ENCODE measurements at places on chromosomes 12 and 14.

DNA sequence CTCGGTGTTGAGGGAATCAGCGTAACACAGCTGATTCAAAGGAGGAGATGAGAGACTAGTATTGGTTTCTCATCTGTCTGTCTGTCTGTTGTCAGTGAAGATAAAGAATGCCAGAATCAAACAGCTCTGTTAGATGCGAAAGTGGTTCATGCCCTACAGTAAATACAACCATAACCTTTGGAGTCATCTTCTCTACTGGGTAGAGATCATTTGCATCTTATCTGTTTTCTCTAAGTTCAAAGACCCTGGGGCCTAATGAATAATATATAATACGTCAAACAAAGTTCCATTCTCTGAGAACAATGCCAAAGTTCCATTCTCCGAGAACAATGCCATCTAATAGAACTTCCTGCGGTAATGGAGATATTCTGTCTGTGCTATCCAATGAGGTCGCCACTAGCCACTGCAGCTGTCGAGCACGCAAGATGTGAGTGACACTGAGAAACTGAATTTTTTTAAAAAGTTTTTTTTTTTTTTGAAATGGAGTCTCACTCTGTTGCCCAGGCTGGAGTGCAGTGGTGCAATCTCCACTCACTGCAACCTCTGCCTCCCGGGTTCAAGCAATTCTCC is 6.6 kb downstream of the IL31 start:
- no peak for DNase-seq

DNA sequence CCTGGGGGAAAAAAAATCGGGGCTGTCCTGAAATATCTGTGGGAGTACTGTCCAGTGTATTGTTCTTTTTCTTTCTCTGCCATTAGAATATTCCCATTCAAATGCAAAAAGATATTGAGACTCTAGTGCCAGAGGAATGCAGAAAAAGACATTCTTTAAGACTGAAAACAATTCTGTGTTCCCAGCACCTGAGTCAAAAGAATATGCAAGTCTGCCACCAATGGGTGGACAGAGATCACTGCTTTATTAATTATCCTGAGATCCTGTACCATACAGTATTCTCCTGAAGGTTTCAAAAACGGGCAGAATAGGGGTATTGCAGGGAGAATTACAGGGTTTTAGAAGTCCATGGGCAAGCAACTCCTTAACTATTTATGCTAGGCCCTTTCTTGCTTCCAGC is 361.8 kb downstream of the C12orf50 start:
- DNase-seq: peak; percentile 23

DNA sequence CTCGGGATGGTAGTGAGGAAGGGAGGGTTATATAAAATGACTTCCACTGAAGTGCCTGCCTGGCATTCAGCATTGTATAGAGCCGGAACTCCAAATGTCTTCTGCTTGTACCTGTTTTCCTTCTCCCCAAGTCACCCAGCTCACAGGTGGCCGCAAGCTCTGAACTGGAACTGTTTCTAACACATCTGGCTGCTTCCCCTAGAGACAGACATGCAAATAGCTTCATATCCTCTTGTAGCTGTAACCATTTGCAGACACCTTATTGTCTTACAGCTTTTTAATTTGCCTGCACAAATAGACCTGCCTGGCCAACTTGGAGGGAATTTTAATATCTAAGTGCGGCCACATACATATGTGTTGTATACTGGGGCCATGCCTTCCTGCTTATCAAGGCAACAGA is 126.0 kb downstream of the CHST11 start:
- DNase-seq: no peak

DNA sequence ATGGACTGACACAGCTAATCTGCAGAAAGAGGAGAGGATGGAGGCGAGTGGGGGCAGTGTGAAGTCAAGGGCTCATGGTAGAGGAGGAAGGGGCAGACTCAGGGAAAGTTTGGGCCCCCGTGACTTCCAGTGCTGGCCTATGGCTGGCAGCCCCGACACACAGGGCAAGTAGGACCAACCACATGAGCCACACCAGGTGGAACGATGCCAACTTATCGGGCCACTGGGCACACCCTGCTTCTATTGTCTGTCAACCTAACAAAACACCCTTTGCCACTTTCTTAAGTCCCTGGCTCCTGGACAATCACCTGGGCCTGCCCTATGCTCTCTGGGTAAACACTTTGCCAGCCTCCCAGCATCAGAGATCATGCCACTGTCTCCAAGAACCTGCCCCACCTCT is 65.2 kb upstream of the PSMC1 start:
- DNase-seq: no peak

DNA sequence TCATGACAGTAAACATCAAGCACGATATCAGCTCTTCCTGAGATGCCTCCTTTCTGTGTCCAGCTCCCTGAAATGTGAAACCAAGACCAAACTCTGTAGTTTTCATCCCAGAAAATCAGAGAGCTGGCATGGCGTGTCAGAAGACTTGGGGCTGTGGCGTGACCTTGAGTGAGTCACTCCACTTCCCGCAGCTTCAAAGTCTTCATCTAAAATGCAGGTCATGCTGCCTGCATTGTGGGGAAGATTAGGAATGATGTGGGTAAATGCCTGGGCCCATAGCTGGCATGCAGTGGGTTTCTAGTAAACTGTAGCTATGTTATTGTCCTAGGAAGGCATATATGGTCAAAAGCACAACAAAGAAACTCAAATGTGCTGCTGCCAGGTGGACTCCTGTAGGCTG is 28.8 kb downstream of the OAS2 start:
- DNase-seq: no peak

GRCh38 chr12:115377230-115377629 is 693.3 kb upstream of the TBX3 start:
- DNase-seq: no peak

- DNase-seq: no peak
These were observed 364.9 kb upstream of the KITLG start for GRCh38 chr12:88945051-88945732.

DNA sequence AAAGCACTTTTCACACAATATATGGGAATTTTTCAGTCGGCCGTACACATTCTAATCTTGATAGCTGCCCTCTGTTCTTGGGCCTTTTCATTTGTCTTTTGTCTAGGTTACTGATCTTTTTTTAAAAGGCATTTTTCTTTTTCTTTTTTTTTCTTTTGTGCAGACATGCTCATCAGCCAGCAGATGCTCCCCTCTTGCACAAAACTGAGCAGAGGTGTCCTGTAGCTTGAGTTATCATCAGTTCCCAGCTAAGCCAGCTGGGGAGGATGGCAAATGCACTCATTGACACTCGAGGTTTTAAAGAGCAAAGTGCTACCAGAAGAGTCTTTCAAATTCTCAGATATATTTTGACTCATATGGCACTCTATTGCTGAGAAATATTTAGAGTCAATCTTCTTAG is 913.9 kb upstream of the SEL1L start:
- no peak for DNase-seq

DNA sequence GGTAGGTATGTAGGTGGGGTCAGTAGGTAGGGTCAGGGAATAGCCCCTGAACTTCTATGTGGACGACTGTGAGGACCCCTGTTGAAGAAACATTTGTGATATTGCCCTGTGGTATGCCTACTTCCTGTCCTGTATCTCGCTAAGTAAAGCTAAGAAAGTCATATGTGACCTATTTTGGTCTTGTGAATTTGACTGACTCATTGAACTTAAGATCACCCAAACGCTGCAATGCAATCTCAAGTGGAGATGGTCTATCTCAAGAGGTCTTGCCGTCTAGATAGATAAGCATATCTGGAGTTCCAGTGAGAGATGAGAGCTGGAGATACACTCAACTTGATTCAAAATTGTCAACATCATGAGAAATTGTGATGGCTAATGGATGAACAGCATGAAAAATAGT is 73.8 kb downstream of the TRAFD1 start:
- DNase-seq: no peak

DNA sequence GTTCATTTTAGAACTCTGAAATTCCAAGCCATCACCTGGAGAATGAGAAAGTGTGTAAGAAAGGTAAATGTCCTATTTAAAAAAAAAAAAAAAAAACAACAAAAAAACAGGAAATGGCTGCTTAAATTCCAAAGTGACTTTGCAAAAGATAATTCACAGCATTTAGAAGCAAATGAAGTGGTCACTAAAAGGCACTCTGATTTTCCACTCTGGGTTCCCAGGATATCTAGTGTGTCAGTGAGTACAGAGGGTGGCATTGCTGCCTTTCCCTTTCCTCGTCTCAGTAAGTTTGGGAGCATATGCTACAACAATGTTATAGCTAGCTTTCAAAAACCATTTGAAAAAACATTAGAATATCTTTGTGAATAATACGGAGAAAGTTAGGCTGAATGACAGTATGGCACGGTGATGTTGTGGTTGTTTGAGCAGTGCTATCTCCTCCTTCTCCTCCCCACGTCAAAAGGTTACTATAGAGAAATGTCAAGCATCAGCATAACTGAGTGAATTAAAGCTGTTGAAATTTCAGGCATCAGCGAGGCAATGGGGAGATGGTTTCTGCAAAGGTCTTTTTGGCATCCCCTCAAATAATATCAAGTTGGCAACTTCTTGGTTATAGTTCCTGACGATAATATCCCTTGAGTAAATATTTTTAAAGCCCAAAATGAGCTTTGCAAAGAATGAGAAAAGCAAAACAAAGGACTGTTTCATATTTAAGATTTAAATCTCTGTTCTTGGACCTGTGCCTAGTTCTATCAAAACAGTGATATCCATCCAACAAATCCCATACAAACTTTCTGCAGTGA is 164.5 kb upstream of the E2F7 start:
- DNase-seq: peak; percentile 55

GRCh38 chr12:19893514-19893913 is 454.2 kb downstream of the AEBP2 start:
- no peak for DNase-seq

- no peak for DNase-seq
These were observed 280.6 kb upstream of the RTL1 start for GRCh38 chr14:101184104-101184455.

DNA sequence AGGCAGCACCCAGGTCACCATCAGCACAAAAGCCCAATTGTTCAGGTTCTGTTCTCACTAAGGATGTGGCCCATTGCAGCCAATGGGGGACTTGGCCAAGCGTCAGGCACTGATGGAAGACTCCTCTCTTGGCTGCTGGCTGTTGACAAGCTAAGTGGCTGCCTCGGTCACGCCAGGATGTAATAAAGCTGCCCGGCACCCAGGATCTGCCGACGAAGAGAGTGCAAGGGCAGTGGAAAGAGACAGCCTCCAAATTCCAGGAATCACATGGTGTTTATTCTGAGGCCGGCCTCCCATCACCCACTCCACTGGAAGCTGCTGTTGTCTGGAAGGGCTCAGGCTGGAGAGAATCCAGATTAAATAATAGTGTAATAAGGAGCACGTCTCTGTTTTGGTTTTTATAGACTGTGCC is 451.8 kb upstream of the TBX3 start:
- peak; percentile 53 for DNase-seq

DNA sequence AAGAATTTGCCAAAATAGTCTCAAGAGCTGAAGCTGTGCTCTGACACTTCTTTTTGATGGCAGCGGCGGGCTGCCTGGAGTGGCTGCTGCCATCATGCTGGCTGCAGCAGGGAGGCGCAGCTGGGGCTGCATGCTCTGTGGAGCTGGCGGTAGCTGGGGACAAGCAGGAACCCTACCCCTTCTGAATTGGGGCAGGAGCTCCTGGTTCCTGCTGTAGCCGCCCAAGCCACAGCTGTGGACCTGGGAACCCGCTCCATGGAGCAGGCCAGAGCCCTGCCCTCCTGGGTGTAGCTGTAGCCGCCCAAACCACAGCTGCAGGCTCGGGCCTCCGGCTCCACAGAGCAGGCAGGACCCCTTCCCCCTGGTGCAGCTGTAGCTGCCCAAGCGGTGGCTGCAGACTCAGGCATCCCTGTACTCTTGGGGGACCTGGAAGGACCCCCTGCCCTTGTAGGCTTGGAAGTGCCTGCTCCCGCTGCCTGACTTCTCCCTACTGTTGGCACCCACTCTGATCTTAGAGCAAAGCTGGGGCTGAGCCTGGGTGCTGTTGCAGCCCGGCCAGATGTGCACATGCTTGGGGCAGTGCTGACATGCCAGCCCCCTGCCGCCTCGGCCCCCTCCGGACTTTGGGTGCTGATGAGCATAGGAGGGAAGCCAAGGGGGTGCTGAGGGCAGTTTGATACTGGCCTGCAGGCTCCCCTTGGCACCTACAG is 33.3 kb downstream of the APAF1 start:
- no peak for DNase-seq

GRCh38 chr12:116455540-116456329 is 103.4 kb upstream of the MAP1LC3B2 start:
- DNase-seq: peak; percentile 94

DNA sequence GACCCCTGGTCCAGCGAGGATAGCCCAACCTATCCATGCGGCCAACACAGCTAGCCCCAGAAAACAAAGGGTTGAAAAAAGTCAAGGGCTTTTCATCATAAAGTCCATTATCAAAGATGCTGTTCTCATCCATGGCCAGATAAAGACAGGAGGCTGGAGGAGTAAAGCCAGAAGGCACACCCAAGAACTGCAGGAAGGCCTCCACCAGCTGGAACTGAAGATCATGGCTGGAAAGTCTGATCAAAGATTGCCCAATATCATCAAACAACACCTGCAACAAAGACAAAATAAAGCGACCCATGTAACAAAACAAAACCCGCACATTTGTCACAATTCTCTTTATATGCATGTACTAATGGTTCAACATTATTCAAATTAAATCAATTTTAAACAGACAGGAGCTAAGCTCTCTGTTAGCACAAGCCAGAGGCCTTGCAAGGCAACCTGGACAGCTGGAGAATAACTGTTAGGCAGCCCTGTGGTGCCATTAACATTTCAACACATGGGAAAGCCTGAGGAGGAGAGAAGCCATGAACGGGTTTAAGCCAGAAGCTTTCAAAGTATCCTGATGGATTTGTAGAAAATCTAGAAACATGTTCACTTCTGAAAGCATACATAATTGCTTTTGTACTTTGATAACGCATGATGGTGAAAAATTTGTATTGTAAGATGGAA is 34.1 kb downstream of the PSMC1 start:
- DNase-seq: no peak

- no peak for DNase-seq
These were observed 142.7 kb downstream of the CHST11 start for GRCh38 chr12:104599272-104600035.

GRCh38 chr14:94921456-94921855 is 151.5 kb upstream of the GSC start:
- no peak for DNase-seq

DNA sequence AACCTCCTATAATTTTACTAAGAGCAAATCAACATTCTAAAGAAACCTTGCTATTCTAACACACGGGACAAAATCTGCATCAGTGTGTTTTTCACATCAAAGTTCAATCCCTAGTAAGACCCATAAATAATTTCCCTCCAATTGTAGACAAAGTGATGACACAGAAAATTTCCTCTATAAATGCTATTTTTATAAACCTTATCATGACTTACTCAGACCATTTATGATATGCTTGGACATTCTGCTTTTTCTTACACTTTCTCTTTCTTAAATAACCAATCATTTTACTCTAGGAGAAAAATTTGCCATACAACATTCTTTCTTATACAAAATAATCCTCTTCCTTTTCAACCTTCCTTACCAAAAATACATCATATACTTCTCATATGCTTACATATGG is 67.0 kb downstream of the SDR9C7 start:
- DNase-seq: no peak

All from stromal cell of bone marrow (primary cell).